ENCODE measurements at places on chromosomes 1 and 21.
A peak's percentile ranks its signal among the peaks of the same experiment; 100 is the strongest.

DNA sequence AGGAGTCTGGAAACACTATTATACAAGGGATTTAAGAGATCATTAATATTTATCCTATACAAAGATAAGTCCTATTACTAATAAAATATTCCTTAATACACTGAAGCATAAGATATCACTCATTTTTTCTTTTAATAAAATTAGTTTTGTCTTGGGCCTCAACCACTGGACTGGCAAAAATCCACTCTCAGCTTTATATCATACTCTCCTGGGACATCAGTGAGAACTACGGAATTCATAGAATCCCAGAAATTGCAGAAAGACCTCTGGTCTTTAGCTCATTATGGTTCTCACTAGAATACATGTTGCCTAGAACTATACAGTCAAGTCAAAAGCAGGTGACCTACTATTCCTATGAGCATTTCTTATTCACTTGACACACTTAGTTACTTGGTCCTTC is 285.0 kb downstream of the LRRC40 start:
- DNase-seq = no peak

- no peak for DNase-seq
Observed at GRCh38 chr1:10765304-10765703, 31.1 kb downstream of the CASZ1 start.

GRCh38 chr1:12384836-12385456 is 155.1 kb downstream of the VPS13D start:
- no peak for DNase-seq

DNA sequence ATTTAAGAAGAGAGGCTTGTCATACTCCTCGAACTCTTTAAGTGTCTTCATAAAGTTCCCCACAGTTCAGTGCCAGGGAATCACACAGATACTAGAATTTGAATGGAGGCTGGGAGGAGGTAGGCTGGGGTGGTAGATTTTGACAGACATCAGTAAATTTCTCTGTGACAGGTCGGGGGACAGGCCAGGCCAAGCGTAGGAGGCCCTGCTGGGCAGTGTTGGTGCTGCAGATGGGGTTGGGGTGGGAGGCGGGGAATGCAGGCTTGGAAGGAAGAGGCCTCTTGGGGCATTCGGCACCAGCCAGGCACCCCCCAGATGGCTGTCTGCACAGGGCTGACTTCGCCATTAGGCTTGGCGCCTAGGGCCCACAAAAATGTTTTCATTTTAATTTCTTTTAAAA is 84.0 kb downstream of the MAN1C1 start:
- peak; percentile 69 for DNase-seq

DNA sequence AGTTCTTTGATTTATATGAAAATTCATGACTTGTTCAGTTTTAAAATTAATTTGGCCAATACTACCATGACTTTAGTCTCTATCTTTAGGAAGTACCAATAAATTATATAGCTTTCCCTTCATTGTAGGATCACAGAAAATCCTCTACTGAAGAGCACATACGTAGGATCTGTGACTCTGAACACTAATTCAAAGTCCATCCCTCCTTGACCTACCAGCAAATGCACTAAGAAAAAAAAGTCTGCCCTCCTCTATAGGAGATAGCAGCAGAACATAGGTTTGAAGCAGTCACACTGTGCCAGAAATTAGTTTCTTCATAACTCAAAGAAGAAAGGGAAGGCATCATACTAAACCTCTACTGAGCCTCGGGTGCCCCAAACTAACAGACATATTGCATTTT is 16.5 kb downstream of the BRWD1 start:
- no peak for DNase-seq

- no peak for DNase-seq
Observed at GRCh38 chr1:212937034-212937433, 13.3 kb upstream of the VASH2 start.

- no peak for DNase-seq
Observed at GRCh38 chr1:16324456-16324890, 27.8 kb downstream of the FBXO42 start.

GRCh38 chr1:116726872-116727820 is 27.1 kb upstream of the CD2 start:
- DNase-seq = no peak

DNA sequence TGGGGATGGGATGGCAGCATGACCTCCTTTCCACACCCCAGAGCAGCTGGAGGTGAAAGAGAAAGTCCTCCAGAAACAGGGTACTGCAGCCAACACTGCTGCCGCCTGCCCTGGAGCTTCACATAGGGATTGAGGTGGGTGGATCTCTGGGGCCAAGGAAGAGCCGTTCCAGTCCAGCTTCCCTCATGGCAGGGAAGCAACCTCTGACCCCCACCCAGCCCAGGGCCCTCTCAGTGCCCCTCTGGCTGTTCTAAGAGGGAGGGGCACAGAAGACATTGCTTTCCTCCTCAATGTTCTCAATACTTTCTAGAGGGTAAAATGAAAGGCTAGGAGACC is 5.7 kb downstream of the KIF21B start:
- DNase-seq = no peak

DNA sequence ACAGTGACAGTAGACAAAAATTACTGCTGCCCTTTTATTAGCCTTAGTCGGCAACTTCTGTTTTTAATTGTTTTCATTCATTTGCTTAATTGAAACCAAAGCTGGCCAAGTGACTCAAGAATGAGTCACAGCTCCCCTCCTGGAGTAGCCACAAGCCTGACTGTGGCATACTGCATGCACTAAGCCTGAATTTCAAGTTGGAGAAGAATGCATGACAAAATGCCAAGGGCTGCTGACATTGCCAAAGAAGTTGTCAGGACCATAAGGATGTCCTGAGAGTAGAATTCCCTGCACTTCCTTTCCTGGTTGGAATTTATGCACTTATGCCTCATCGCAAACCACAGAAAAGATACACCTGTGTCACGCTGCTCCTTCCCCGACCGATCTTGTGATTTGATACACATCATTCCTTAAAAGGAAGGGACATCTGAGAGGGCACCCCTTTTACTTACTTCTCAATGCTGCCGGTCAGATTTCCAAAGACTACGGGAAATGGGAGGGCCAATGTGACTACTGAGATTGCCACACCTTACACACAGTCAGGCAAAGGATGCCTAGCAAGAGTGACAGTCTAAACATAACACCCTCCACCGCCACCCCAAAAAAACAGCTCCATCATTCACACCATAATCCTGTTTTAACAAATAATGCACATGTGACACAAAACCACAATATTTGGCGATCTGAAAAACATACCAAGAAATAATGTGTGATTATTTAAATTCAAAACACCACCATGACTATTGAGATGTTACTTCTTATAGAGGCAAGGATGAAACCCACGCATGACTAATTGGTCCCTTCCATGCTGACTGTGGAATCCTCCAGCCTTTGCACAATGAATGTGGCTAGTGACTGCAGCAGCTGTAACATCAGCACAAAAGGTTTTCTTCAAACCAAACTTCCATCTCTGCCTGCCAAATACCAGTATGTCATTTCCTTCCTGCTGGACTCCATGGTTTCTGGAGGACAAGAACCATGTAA is 28.2 kb downstream of the VAV3 start:
- DNase-seq = no peak

- no peak for DNase-seq
Observed at GRCh38 chr21:41769933-41770332, 3.1 kb upstream of the RIPK4 start.

DNA sequence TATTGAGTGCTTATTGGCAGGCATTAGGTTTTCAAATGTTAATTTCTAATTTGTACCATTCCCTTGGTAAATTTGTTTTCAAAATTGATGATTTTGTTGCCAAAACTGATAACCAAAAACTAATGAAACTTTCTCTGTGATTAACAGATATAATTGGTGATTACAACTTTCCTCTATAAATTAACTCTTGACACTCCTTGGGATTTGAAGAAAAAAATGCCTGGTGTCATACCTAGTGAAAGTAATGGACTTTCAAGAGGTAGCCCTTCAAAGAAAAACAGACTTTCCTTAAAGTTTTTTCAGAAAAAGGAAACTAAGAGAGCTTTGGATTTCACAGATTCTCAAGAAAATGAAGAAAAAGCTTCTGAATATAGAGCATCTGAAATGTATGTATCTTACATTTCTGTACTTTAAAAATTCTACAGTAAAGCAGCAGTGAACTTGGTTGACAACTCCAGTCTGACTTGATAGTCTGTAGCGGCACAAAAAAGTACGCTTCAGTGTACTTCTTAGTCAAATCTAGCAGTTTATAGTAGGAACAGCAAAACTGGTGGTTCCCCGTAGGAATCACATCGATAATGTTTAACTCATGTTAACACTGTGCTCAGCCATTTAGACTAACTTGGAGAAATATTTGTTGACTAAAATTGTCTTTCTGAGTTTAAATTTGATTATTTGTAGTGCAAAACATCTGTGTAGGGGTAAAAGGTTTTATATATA is 3.0 kb downstream of the USP1 start:
- no peak for DNase-seq

- DNase-seq = no peak
Observed at GRCh38 chr1:236393681-236394481, at the start of gene EDARADD. Gene EDARADD (plus strand): TSS chr1:236394286. CDS start chr1:236394445, 159 bp downstream.

Measured in retina (tissue), 1 donor.